ENCODE measurements at places on chromosomes 16 and 17. TPM values are rescaled to one million over a fixed set of nuclear protein-coding genes. Genes with fewer than 3 reads are reported as not detected.

SLC6A4 gene
- total RNA-seq = 0.13 TPM

SDR42E2 gene
- not detected for total RNA-seq

KRTAP17-1 gene
- not detected for total RNA-seq

CDH5 gene
- 62.8 TPM for total RNA-seq

VTN gene
- 1.3 TPM for total RNA-seq

PRSS27 gene
- total RNA-seq = 2.7 TPM

G6PC1 gene
- total RNA-seq = not detected

SPG7 gene
- total RNA-seq = 58.8 TPM

KLHL10 gene
- 2.7 TPM for total RNA-seq

CCL4 gene
- total RNA-seq = 3.0 TPM

PKMYT1 gene
- total RNA-seq = 0.57 TPM

DNAH9 gene
- not detected for total RNA-seq

OR4D1 gene
- total RNA-seq = not detected

IGSF6 gene
- total RNA-seq = 0.97 TPM

KRTAP4-4 gene
- not detected for total RNA-seq

RAI1 gene
- total RNA-seq = 18.7 TPM

TBC1D3I gene
- not detected for total RNA-seq

TAC4 gene
- total RNA-seq = not detected

ABI3 gene
- total RNA-seq = 7.6 TPM

RNF135 gene
- 25.4 TPM for total RNA-seq

DOC2B gene
- 17.1 TPM for total RNA-seq

PHOSPHO1 gene
- total RNA-seq = 1.2 TPM

SLC5A11 gene
- total RNA-seq = not detected

RND2 gene
- total RNA-seq = 3.2 TPM

All from esophagus muscularis mucosa (tissue), 4 donors.